ENCODE measurements at places on chromosomes 4 and X.

GRCh38 chrX:39764441-39764914 is 333.3 kb downstream of the BCOR start:
- no peak for DNase-seq

DNA sequence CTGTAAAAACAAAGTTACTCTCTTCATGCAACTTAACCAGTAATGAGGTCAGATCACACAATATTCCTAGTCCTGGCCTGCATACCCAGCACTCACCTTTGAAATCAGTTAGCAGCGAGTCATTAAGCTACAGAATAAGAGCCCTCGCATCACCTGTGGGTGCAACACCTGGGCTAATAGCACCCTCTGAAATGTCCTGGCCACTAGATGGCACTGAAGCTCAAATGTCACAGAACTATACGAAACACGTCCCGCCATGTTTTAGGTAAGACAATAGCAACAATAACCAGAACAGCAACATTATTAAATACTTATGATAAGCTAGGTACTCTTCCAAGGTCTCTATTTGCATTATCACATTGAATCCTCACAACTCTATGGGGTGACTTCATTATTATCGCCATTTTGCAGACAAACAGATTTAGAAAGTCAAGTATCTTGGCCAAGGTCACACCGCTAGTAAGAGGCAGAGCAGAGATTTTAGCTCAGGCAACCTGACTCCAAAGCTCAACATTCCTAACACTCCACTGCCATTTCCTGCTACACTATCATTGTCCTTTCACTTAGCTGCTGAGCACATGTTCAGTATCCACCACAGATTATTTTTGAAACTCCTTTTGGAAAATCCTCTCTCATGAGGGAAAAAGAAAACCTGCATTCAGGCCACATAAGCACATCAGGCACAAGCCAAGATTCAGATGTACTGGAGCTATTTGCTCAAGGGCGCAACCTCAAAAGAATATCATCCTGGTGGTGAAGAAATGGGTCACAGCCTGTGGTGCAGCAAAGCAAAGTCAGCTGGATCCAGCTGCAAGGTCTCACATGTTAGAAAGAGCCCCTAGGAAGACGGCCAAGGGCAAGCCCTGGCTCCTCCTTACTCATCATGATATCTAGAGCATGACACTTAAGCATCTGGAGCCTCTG is 59.5 kb upstream of the KDR start:
- DNase-seq: no peak

DNA sequence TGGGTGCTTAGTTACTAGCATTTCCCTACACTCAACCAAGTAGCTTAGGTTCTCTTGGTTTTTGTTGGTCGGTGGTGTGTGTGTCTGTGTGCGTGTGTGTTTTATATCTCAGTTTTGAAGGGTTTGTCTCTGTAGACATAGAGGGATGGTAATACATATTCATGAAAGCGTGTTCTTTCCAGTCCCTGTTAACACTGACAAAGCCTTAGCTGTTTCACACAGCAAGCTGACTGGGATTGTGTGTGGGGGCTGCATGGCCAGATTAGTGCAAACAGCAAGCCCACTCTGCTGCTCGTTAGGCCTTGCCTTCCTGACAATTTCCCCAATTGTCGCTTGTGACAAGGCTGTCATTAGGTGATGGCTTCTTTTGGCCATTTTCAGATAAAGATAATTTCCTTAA is 43.9 kb downstream of the ALPK1 start:
- no peak for DNase-seq

DNA sequence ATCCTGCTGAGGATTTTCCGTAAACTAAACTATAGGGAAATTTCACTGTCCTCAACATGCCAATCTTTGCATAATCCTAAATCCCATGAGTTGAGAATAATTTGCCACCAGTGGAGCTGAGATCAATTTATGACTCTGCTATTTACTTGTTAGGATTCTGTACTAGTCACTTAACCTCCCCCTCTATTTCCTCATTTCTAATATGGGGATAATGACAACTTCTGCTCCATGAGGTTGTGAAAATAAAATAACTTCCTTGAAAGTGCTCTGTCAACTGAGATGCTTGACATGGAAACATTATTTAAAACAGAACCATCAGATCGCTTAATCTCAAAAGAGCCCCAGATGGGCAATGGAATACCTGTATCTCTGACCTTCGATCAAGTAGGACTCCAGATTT is 2.6 kb upstream of the FGF16 start:
- DNase-seq: no peak

DNA sequence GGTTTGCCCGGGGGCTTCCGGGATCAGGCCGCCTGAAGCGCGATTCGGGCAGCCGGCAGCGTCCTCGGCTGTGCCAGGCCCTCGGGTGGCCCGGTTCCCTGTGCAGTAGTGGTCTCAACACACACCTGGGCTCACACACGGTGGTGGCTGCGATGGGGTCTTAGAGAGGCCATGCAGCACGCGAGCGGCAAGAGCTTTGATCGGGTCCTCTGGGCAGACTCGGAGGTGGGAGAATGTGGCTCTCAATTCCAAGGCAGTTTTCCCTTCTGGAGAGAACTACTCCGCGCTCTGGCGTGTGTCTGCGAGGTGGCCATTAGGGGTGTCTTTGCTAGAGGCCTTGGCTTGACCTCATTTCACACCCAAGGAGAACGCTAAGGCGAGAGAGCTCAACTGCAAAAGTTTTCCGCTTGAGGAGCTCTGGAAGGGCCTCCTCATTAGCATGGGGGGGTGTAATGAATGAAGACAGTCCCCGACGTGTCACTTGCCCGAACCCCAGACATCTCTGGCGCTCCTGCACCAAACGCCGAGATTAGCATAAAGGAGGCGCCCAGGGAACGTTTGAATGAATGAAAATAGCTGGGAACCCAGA is 771 bp upstream of the RBPJ start:
- DNase-seq: no peak

DNA sequence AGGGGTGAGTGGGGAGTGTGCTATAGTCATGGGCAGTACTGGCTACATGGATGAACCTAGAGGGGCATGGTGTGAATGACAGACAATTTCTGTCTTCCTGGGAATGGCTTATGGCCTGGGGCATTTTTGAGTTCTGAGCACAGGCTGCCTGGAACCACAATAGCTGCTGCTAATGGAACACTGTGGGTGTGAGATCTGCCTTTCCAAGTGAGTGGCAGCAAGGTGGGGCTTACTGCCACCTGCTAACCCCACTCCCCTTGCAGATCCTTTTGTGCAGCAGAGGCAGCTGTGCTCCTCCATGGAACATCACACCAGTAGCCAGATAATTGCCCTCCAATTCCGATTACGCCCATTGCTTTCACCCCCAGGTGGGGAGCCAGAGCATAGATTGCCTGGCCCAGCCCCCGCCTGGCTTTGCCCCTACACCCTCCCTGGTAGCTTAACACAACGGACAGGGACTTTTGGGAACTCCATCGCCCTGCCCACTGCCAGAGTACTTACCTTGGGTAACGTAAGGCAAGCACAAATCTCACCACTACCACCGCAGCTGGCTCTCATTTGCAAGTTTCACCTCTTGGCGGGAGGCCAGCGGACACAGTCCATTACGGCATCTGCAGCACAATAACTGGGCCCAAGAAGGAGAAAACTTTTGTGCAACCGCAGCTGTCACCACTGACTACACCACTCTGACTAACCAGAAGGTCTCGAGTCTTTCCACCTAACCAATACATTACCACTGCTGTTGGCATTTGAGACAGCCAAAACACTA is 421.2 kb upstream of the NWD2 start:
- DNase-seq: no peak

- DNase-seq: no peak
Observed at GRCh38 chr4:122930862-122931261, 8.5 kb upstream of the NUDT6 start.

GRCh38 chr4:7922466-7922865 is 17.2 kb downstream of the AFAP1 start:
- no peak for DNase-seq

DNA sequence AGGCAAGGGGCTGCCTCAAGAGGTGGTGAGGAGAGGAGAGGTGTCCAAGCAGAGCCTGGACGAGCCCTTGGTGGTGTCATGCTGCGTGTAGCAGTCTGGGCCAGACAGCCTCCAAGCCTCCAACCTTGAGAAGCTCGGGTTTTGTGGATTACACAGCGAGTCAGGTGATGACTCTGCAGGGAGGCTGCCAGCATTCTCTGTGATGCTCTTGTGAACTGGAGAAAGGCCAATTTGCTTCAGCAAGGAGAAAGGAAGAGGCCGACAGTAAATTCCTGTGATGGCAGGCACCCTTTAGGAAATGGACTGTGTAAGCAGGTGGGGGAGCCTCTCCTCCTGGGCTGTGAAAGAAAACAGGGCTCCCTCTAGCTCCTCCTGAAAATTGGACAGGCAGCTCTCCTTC is 36.0 kb upstream of the CD99L2 start:
- no peak for DNase-seq

Measured in substantia nigra (tissue), 51 donors.